ENCODE measurements at places on chromosomes 5 and 9.

- DNase-seq, result no peak
These were observed 50.9 kb downstream of the BOD1 start for GRCh38 chr5:173565491-173566072.

- DNase-seq, result peak; percentile 58
These were observed 42.1 kb upstream of the MAST4 start for GRCh38 chr5:66553916-66554575.

DNA sequence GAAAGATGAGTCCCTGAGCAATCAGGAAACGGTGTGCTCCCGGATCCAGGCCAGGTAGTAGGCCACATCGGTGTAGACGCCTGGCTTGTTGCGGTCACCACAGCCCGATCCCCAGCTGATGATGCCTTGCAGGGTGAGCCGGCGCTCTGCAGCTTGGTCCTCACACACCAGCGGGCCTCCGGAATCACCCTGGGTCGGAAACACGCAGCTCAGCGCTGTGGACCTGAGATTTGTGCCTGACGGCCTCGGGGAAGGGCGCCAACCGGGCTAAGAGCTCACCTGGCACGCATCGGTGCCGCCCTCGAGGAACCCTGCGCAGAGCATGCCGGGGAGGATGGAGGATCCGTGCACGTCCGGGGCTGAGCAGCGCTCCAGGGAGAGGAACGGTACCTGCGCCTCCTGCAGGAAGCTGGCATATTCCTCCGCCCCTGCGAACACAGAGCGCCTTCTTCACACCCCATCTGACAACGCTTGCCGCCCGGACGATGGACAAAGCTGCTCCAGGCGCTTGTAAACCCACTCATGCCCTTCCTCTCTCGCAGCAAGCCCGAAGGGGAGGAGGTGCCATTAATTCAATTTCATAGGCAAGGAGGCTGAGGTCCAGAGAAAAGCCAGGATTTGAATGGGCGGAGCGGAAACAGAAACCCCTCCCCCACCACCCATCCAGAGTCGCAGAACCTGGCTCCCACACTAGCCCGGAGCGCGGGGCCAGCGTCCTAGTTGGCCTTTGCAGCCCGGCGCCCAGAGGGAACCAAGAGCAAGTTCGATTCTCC, 2.0 kb upstream of the PFN3 start:
- peak; percentile 73 for DNase-seq

- no peak for DNase-seq
These were observed 62.8 kb upstream of the KLF9 start for GRCh38 chr9:70477146-70477745.

- peak; percentile 36 for DNase-seq
These were observed 48.1 kb downstream of the IQGAP2 start for GRCh38 chr5:76451031-76451701.

- DNase-seq, result peak; percentile 90
These were observed 1.2 kb upstream of the BTF3 start for GRCh38 chr5:73496984-73497457.

GRCh38 chr9:105330755-105331154, 86.3 kb downstream of the SLC44A1 start:
- DNase-seq, result no peak

GRCh38 chr9:113934829-113935676, 58.9 kb downstream of the ZNF618 start:
- DNase-seq, result no peak

DNA sequence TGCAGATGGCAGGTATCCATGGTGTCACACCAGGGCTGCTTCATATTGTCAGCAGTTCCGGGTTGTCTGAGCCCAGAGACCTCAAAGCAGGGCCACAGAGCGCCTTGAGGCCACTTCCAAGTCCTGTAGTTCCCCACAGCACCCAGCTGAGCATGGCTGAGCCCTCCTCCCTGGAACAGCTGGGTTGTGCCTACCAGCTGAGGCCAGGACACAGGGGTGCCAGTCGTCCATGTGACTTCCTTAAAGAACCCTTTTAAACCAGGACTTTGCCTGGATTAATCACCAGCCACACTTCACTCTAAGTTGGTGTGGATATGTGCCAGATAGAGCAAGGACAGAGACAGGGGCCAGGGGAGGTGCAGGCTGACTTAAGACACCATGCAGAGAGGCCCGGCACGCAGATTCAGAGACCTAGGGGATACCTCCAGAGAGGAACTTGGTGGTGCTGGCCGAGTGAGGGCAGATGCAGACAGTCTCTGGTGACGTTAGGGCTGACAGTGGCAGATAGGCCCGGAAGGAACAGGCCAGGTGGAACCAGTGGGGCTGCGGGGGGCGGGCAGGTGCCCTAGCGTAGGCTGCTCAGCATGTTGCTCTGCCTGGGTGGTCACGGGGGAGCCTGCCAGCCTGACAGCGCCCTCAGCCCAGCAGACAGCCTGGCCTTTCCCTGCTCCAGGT, 142.7 kb downstream of the CACNA1B start:
- no peak for DNase-seq

DNA sequence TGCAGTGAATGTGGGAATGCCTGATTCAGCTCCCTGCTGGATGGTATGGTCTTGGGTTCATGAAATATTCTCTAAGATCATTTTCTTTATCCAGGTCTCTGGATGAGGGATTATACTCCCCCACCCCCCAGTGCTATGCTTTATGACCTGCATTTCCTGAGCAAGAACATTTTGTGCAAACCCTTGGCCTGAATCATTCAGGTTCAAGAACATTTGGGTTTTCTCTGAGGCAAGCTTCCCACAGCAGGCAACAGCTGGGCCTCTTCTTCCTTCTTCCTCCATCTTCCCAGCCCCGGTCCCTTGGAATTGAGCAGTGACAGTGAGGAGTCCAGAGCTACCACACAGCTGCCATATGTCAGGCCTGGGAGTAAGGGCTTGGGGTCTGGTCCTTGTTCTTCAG, 58.6 kb upstream of the TNFSF15 start:
- DNase-seq, result no peak

GRCh38 chr9:127794001-127794791, 8.4 kb downstream of the CDK9 start:
- DNase-seq, result no peak

- no peak for DNase-seq
These were observed 125.6 kb upstream of the PAPPA start for GRCh38 chr9:116027951-116028350.

- DNase-seq, result no peak
These were observed 195.6 kb downstream of the SPOCK1 start for GRCh38 chr5:137303509-137303908.

DNA sequence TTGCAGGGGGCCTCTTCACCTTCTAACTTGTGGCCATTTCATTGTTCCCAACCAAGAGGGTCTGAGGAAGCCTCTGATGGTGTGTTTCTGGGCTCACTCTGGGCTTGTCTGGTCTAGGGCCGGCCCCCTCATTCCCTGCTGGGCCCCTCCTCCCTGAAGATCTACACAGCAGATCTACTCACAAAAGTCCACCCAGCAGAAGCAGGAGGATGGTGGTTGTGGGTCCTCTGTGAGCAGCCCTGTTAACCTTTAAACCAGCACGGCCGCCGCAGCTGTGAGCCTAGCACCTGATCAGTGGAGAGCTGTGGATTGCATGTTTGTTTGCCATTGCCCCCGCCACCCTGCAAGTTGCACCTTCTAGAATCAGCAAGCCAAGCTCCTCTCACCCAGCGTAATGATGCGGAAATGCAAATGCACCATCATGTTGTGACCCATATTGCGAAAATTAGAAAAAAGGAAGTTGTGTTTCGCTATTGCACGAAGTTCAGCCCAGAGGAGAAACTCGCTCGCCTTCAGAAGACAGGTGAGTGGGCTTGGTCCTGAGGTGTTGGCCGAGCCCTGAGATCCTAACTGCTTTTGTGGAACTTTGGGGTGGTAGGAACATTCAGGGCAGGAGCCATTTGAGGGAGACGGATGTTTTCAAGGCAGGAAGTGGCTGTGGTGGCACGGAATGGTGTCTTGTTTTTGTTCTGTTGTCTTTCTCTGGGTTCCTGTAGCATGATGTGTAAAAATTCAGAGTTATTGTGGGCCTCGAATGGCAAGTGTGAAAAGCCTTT, 16.7 kb downstream of the FGD3 start:
- peak; percentile 86 for DNase-seq

GRCh38 chr9:133873461-133873891, 118.6 kb downstream of the VAV2 start:
- no peak for DNase-seq

DNA sequence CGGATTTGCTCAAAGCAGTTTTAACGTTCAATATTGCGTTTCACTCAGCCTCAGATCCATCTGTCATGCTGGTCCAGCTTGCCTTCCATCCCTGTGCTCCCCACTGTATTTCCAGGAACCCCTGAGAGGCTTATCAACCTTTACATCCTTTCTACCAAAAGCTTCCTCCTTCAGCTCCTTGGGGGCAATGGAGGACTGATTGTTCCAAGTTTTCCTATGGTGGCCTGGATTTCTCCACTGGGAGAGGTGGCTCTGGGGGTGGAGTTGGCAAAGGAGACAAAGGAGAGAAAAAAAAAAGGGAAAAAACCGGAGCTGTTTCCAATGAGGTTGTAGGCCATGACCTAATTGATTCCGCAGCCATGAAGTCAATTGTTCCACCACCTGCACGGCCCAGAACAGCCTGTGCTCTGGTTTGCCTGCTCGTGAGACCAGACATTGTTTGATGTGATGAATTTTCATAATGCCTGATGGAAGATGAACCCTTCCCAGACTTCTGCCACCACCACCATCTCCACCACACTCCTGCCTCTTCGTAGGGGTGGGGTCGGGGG, 54.1 kb downstream of the ABLIM3 start:
- no peak for DNase-seq

DNA sequence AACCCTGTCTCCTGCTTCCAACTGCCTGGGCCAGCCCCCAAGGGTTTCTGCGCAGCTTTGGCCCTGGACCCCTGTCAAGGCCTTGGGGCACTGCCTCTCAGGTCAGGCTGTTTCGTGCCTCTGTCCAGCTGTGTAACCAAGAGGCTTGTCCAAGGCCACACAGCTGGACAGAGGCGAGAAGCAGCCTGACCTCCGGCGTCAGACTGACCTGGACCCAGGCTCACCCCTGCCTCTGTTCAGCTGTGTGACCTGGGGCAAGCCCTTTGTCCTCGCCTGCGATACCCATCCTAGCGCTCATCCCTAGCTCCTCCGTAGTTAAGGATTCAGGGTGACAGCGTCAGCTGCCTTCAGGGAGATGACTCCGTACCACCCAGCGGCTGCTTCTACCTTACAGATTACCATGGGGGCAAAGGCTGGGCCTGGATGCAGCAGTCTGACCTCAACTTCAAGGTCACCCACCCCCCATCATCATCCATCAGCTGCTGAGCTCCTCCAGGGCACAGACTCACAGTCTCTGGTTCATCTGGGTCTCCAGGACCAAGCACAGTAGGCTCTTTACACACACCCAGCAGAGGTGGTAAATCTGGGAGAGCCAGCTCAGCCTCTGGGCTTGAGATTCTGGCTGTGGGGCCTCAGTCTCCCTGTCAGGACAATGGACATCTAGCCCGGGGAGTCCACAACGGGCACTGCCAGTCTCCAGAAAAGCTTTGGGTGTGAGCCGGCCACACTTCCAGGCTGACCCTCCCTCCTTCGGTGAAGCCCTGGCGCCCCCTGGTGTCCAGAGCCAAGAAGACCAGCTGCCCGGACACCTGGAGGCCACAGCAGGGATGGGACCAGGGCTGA, 7.9 kb downstream of the AK1 start:
- DNase-seq, result peak; percentile 91

DNA sequence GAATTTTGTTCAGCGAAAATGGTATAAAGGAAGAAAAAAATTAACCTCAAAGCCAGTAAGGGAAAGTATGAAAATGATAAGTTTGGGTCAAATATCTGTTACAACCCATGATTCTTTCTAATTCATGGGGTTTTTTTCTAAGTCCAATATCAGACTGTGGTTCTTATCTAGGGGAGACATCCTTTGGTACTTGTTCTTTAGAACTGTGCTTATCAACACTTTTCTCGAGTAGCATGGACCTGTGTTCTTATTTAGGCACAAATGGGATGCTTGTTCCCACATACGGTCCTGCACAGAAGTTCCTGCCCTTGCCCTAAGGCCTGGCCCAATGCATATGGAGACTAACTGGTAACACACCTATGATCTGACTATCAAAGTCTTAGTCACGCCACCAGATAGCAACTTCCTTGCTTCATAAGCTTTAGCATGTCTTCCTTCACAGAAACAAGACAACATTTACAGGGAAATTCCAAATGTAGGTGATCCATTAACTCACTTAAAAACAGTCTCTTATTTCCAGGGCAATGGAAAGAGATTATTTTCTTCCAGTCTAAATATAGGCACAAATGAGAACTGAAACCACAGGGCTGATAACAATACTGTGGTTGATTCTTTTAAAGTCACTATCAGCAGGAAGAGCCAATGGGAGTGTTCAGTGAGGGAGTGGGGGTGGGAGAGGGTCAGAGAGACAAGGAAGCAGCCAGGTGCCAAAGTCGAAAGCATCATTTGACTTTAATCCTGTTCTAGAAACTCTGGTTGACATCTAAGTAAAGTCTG, 268.8 kb upstream of the ANKRD55 start:
- peak; percentile 78 for DNase-seq

DNA sequence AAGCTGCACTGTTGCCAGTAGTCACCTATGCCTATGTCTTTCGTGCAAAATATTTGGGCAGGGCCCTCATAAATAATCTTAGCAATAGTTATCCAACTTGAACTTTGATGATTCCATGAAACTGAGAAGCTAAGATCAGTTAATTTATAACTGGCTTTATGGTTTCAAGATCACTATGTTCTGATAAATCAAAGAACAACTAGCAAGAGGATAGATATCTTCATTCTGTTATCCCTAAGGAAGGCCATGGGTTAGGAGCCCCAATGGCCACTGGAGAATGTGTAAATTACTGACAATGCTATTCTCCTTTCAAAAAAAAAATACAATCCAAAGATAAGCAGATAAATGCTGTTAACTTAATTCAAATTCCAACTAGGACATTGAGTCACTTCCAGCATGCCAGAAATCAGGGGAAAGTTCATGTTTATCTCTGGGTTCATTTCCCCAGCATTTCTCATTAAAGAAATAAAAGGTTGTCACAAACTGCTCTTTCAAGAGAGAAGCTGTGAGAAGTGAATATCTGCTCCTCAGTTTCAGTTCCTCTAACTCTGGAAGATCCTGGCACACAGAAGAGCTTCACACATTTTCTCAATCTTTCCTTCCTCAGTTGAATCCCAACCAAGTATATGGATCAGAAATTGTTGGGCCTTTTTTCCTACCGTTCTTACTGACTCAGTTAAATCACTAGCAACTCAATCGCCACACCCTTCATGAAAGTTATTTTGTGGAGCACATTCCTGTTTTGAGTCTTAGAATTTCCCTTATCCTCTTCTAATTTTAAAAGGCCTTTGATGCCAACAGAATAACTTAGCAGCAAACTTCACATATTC, 59.6 kb upstream of the SLC1A1 start:
- DNase-seq, result no peak

GRCh38 chr5:113390224-113390623, 44.6 kb downstream of the TSSK1B start:
- no peak for DNase-seq

- DNase-seq, result no peak
These were observed 16.8 kb downstream of the ANXA1 start for GRCh38 chr9:73168298-73168934.

GRCh38 chr5:92852219-92852618, 728.8 kb downstream of the NR2F1-AS1 start:
- DNase-seq, result no peak

DNA sequence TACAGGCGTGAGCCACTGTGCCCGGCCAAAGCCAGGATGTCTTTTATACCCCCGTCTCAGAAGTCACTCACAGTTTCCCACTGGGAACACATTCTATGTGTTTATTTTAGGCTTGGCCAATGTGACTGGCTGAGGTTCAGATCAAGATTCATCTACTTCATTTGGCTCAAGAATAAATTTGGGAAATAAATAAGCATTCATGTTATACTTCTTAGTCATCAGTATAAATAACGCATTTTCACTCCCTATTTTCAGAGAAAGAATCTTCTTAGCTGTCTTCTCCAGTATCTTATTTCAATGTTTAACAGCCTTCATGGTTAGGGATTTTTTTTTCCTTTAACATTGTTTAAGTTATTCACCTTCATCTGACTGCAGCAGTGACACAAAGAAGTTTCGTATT, 11.8 kb downstream of the S100Z start:
- DNase-seq, result no peak
